Non-pigmented ciliary epithelial cell (primary cell): ENCODE measurements at places on chromosomes 1 and 21.

- DNase-seq, result no peak
These were observed 190.5 kb downstream of the PTPRU start for GRCh38 chr1:29426701-29427279.

GRCh38 chr1:47992720-47993415 is 4.3 kb downstream of the TRABD2B start:
- no peak for DNase-seq

DNA sequence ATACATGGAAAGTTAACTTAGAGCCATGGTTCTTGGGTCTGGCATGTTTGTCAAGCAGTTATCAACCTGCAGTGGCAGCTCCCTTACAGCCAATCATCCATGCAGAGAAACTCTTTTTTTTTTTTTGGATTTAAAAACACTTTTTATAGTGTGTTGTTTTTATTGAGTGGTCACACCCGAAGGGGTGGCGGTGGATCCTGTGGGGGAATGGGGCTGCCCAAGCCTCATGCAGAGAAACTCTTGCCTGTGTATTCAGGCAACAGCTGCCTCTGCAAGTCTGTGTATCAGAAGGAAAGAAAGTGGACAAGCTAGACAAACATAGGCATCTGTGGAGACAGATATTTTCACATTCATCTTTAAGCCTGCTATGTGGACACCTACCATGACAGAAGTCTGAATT is 104.8 kb downstream of the GLUL start:
- DNase-seq, result no peak

DNA sequence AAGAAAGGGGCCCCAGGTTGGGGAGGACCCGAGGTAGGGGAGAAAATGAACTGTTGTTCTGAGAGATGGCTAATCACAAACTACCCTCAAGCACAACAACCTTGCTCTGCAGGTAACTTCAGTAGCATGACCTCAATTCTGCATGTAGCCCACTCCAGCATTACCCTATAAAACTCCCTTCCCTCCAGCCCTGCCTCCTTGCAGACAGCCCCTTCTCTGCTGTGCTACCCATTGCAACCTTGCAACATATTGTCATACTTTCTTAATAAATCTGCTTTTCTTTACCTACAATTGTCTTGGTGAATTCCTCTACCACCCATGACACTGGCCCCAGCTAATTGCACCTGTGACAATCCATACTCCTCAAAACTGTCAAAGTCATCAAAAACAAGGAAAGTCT is 428.9 kb downstream of the MATN1 start:
- DNase-seq, result no peak

DNA sequence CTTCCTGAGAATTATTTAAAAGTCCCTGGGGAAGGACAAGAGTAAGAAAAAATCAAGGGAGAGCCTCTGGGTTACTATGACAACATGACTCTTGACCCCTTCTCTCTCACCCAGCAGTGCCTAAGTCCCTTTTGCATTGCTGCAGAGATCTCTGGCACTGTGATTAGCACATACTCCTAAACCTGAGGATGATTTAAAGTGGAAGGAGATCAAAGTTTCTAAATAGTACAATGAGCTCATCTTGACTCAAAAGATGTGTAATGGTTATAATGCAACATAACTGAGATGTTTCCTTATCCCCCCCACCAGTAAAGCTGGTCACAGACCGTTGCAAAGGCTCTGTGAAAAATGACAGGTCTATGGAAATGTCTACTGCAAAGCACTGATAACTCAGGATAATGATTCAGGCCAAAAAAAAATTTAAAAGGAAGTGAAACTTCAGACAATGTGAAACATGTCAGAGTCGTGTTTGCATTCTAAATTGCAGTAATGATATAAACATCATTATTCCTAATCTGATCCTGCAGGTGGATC is 519.2 kb downstream of the KIF26B start:
- DNase-seq, result no peak

DNA sequence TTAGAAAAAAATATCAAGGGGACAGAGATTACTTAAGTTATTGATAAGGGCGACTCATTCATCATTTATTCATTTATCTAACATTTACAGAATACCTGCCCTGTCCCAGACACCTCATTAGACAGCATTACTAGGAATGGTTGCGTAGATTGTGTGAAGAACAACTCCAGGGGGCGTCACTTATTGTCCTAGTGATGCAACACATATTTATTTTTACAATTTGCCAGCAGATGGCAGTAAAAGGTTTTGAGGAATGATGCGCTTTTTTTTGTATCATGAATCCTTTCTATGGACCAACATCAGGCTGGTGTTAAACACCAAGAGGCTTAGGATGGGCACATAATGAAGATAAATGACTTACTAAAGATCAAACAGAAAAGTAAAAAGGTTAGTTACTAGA is 5.5 kb downstream of the NCAM2 start:
- DNase-seq, result no peak

DNA sequence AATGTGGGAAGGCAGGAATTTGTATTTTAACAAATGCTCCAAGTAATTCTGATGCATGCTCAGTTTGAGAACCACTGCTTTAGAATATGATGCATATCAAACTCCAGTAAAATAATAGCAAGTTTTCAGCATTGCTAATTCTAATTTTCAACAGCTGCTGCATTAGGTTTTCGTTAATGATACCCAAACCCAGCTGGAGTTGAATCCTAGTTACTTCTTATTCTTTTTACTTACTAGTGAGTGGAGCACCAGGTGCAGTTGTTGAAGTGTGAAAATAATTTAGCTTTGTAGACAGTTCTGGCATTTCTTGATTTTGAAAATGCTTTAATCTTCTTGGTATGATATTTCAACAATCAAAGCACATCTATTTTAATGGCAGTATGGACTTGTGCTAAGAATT is 138.5 kb downstream of the HS2ST1 start:
- DNase-seq, result no peak

GRCh38 chr1:33088119-33088906 is 7.4 kb downstream of the AZIN2 start:
- DNase-seq, result no peak

- no peak for DNase-seq
These were observed 58.7 kb downstream of the LGR6 start for GRCh38 chr1:202252271-202252670.

- no peak for DNase-seq
These were observed 55.2 kb downstream of the RNF220 start for GRCh38 chr1:44460107-44460882.

GRCh38 chr21:22754746-22755145 is 1756.5 kb downstream of the NCAM2 start:
- no peak for DNase-seq

DNA sequence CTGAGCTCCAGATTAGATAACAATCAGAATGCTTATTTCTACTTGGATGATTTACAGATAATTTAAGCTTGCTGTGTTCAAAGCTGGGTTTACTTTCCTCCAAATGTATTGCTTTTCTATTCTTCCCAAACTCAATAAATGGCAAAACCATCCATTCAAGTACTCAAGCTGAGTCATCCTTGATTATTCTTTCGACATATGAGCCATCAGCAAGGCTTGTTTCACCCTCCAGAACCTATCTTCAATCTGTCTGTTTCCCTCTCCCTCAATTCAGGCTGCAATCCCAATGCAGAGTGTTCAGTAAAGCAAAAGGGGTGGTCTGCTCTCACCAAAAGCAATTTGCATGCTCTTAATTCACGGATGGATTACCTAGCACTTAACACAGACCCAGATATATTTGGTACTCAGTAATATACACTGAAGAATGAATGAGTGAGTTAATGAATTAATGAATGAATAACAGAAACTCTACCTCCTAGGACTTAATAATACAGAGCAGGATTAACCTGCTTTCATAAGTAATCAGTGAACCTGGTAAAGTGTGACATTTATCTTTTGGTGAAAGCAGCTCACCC is 41.9 kb downstream of the DDR2 start:
- no peak for DNase-seq

GRCh38 chr1:227759341-227760300 is 24.4 kb downstream of the SNAP47 start:
- peak; percentile 95 for DNase-seq

DNA sequence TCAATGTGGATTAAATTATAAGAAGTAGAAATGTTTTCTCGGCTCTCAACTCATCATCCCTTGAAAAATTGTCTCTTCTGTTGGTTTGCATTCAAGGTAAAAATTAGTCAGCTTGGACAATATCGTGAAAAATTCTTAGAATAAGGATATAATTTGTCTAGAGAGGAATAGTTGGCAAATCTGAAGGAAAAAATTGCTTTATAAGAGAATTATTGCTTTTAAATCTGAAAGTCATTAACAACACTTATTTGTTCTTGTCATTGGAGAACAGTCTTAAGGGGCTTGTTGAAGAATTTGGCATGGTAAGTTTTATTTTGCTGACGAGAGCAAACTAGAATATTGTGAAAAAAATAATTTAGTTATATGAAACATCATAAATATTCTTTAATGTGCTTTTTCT is 26.4 kb downstream of the ANGPTL1 start:
- no peak for DNase-seq

DNA sequence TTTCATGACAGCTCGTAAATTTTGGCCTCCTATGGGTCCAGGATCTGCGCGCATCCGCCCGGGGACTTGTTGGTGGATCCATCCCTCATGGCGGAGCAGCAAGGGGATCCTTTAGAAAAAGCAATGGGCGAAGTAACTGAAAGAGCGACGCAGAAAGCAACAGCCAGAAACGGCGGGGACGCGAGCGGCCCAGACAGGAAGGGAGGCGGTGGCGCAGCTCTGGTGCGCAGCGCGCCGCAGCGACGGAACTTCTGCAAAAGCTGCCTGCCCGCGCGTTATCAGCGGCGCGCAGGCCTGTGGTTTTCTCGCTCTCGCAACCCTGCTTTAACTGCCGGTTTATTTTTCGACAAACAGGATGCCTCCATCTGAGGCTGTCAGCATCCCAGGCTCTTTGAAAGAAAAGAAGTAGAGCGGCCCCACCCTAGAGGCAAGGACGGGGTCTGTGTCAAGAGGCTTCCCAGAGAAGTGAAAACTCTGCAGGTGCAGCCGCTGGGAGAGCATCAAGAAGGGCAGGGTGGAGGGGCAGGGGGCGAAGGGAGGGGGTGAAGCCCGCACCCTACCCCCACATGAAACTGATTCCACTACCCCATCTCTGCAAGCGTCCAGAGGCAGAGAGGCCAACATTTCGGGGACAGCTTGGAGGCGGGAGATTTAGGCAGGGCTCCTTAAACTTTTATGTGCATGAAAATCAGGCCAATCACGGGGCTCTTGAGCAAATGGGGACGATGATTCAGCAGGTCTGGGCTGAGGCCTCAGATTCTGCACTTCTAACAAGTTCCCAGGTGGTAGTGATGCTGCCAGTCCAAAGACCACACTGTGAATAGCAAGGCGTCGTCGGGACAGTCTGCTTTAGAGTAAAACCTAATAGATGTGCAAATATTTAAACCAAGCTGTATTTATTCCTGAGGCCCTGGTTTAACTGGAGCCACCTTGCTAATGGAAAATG is 22.2 kb downstream of the RUNX1 start:
- no peak for DNase-seq

- no peak for DNase-seq
These were observed 191.9 kb downstream of the RRAGC start for GRCh38 chr1:38667626-38668025.

- no peak for DNase-seq
These were observed 3.5 kb downstream of the MINDY1 start for GRCh38 chr1:151003180-151003579.

DNA sequence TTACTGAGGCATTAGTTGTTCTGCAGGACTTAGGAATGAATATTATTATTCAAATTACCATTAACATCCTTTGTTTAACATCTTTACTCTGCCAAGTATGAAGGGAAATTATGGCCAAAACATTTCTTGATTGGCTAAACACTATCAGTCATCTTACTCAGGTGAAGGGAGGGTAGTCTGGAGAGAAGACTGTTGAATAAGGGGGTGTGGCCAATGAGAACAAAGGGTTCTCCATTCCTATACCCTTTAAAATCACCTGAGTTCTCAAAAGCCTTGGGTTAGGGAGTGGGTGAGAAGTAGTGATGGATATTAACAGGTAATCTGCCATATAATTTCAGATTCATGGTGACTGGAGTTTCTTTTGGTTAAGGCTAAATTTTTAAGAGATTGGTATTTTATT is 19.3 kb downstream of the CRYZL1 start:
- DNase-seq, result no peak

GRCh38 chr1:8714173-8714572 is 103.3 kb downstream of the RERE start:
- DNase-seq, result no peak

DNA sequence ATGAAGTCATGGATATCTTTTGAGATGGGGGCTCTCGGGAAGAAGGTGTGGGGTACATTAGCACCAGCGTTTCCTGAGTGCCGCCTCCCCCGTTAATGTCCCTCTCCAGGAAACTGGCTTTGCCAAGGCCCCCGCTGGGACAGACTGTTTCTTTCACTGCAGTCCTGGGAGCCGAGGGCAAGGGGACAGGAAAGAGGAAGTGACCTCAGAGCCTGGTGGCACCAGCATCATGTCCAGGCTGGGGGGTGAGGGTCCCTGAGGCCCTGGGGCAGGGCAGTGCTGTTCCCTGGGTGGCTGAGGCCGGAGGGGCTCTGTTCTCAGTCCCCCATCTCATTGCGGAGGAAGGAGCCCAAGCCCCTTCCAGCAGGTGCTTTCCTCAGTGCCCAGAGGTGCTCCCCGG is 5.8 kb downstream of the PFKL start:
- no peak for DNase-seq

GRCh38 chr1:159924791-159925718 is at the start of gene TAGLN2:
Gene TAGLN2, minus strand, starts transcription at chr1:159925507. Its CDS starts 4,998 bp downstream, at chr1:159920509.
- peak; percentile 65 for DNase-seq

DNA sequence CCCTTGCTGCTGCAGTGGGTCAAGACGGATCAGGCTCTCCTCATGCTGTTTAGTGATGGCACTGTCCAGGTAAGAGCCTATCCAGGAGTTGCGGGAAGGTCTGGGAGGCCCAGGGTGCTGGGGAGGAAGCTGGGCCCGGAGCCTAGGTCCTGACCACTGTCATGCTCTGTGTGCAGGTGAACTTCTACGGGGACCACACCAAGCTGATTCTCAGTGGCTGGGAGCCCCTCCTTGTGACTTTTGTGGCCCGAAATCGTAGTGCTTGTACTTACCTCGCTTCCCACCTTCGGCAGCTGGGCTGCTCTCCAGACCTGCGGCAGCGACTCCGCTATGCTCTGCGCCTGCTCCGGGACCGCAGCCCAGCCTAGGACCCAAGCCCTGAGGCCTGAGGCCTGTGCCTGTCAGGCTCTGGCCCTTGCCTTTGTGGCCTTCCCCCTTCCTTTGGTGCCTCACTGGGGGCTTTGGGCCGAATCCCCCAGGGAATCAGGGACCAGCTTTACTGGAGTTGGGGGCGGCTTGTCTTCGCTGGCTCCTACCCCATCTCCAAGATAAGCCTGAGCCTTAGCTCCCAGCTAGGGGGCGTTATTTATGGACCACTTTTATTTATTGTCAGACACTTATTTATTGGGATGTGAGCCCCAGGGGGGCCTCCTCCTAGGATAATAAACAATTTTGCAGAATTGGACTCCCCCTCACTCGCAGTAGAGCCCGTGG is 1.7 kb downstream of the DYNLT4 start:
- DNase-seq, result no peak

DNA sequence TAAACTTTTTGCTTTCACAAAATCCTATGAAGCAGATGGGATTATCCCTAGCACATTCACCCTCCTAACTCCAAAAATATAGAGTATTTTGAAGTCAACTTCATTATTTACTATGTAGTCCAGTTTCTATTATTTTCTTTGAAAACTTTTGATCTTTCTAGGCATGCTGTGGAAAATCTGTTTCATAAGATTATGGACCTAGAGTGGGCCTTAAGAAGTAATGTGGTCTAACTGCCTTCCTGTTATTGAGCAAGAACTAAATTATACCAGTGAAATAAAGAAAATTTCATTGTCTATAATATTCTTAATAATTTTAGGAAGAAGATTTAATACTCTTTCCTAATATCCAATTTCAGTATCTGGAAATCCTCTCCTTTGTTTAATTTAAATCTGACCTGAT is 58.1 kb downstream of the PRKACB start:
- DNase-seq, result no peak

GRCh38 chr1:20626524-20626923 is 6.7 kb upstream of the PINK1 start:
- DNase-seq, result no peak
